ENCODE measurements at places on chromosomes 12 and 14. TPM values are rescaled to one million over a fixed set of nuclear protein-coding genes. Genes with fewer than 3 reads are reported as not detected.

ACVRL1 gene
- total RNA-seq, result 20.8 TPM

GLIPR1L1 gene
- total RNA-seq, result not detected

PIWIL1 gene
- not detected for total RNA-seq

ABCC9 gene
- total RNA-seq, result 9.9 TPM

PCED1B gene
- total RNA-seq, result 0.33 TPM

DENND5B gene
- total RNA-seq, result 3.6 TPM

OTX2 gene
- not detected for total RNA-seq

TEX22 gene
- total RNA-seq, result 0.51 TPM

CYP27B1 gene
- total RNA-seq, result under 0.01 TPM

SIX6 gene
- not detected for total RNA-seq

PLCZ1 gene
- total RNA-seq, result not detected

KCNK13 gene
- total RNA-seq, result not detected

CMA1 gene
- not detected for total RNA-seq

RTL1 gene
- not detected for total RNA-seq

SPTB gene
- total RNA-seq, result under 0.01 TPM

ANO2 gene
- total RNA-seq, result not detected

RNASE7 gene
- not detected for total RNA-seq

OR4M1 gene
- total RNA-seq, result not detected

COX8C gene
- total RNA-seq, result 0.33 TPM

PROX2 gene
- total RNA-seq, result not detected

BRAP gene
- total RNA-seq, result 19.0 TPM

PRICKLE1 gene
- 9.6 TPM for total RNA-seq

LALBA gene
- not detected for total RNA-seq

PTPN6 gene
- total RNA-seq, result 0.26 TPM

GALNT9 gene
- total RNA-seq, result 0.51 TPM

KLRD1 gene
- total RNA-seq, result 0.17 TPM

C14orf39 gene
- not detected for total RNA-seq

TPH2 gene
- not detected for total RNA-seq

LRTM2 gene
- not detected for total RNA-seq

NEUROD4 gene
- total RNA-seq, result not detected

C1R gene
- total RNA-seq, result 650 TPM

FAR2 gene
- 5.4 TPM for total RNA-seq

KRT6C gene
- not detected for total RNA-seq

ERBB3 gene
- total RNA-seq, result 0.66 TPM

CLIP1 gene
- total RNA-seq, result 106 TPM

KLRC3 gene
- not detected for total RNA-seq

TEAD4 gene
- total RNA-seq, result 7.4 TPM

PLA2G1B gene
- not detected for total RNA-seq

CLEC14A gene
- 2.6 TPM for total RNA-seq

CCDC177 gene
- not detected for total RNA-seq

DAO gene
- not detected for total RNA-seq

TBX5 gene
- 16.8 TPM for total RNA-seq

ADAM21 gene
- total RNA-seq, result 0.66 TPM

ACOT6 gene
- total RNA-seq, result not detected

Measured in fibroblast of lung (primary cell).